ENCODE measurements at places on chromosomes 5 and 9.

- no peak for DNase-seq
Measured at GRCh38 chr5:139655727-139656271, 7.7 kb downstream of the CXXC5 start.

DNA sequence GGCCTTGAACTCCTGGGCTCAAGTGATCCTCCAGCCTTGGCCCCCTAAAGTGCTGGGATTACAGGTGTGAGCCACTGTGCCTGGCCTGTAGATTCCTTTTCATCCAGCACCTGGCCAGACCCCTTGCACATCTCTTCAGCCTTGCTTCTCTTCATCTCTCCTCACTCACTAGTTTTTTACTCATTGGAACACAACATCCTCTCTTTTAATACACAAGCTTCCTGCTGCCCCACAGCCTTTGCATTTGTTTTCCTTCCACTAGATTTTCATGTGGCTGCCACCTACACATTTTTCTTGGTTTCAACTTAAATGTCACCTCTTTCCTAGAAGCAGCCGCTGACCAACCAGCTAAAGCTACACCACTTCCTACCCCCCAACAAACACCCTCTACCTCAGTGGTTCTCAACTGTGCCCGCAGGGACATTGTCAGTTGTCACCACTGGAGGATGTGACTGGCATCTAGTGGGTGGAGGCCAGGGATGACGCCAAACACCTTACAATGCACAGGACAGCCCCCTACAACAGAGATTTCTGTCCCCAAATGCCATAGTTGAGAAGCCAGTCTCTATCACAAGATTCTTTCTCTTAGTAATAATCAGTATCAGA is 33.7 kb downstream of the HAVCR1 start:
- peak; percentile 55 for DNase-seq

DNA sequence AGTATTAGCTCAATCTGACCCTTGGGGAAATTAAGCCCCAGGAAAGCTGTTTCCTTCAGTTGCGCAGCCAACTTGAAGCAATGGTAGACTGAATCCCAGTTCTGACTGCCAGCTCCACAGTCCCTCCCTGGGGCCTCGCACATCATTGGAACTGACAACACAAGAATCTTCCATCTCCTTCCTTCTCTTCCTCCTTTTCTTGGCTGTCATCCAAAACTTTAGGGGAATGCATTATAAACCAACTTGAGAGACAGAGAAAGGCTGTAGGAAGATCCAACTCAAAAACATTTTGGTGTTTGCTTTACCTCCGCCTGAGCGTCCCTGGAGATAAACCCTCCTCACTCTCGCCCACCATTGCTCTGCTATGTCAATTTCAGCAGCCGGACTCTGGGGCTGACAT is 16.6 kb downstream of the KCNIP1 start:
- DNase-seq = no peak

DNA sequence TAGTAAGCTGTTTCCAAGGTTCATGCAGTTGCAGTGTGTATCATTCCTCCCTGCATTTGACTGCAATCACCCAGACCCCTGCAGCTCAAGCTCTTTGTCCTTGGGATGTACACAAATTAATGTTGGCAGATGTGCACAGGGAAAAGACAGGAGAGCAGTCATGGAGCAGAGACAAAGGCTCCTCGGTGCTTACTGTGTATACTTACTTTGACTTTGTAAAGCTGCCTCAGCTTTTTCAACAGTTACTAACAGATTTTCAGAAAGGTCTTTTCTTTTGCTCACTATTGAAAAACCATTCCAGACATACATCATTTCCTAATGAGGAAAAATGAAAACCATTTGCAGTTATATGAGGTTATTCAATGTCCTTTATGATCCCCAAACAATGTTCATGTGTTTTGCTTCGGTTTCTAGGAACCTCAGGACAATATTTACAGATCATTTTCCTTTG is 124.9 kb downstream of the TTC39B start:
- no peak for DNase-seq

GRCh38 chr5:7671381-7671993 is 179.4 kb downstream of the CFAP90 start:
- no peak for DNase-seq
